Activated T-helper 2 cell treated with anti-CD3 and anti-CD28 coated beads, Interferon-gamma antibody, Interleukin-2, Interleukin-4, amounts not matched to agents 10 μg/mL and 5 μg/mL and 100 μg/mL, durations not matched to agents 14 hours and 24 hours and 36 hours (primary cell): ENCODE measurements at places on chromosomes 5 and 9.

GRCh38 chr5:155029240-155029639, 15.7 kb downstream of the KIF4B start:
- no peak for DNase-seq

DNA sequence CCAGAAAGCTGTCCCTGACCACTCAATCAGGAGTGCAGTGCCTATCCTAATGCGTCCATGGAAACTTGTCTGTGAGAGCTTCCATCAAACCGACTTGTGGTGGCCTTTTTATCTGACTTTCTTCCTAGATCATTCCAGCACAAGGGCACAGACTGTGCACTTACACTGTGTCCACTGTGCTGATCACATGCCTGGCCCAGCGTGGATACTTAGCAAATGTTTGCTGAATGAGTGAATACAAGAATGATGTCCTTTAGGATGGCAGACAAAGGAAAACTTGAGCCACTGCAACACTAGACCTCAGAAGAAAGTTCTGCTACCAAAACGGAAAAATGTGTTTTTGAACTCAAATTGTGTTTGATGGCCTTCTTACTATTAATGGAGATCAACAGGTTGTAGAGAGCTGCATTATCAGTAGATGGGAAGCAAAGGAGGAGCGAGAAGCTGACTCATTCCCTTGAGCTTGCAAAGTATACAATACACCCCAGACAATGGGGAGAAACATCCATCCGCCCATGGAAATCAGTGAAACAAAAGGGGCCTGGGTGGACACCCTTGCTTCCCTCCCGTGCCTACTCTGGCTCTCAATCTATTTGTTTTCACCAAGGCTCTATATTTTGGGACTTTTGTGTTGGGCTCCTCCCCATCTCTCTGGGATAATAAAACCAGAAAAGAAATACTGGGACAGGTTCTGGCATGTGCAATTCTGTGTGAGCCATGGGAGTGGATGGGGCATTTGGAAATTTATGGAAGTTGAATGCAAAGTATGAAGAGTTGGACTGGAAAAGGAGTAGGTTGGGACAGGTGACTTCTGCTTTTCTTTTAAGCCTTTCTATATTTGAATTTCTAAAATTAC, 76.2 kb upstream of the ZFAND5 start:
- DNase-seq: no peak

GRCh38 chr9:118896324-118897000, 472.8 kb downstream of the BRINP1 start:
- no peak for DNase-seq

DNA sequence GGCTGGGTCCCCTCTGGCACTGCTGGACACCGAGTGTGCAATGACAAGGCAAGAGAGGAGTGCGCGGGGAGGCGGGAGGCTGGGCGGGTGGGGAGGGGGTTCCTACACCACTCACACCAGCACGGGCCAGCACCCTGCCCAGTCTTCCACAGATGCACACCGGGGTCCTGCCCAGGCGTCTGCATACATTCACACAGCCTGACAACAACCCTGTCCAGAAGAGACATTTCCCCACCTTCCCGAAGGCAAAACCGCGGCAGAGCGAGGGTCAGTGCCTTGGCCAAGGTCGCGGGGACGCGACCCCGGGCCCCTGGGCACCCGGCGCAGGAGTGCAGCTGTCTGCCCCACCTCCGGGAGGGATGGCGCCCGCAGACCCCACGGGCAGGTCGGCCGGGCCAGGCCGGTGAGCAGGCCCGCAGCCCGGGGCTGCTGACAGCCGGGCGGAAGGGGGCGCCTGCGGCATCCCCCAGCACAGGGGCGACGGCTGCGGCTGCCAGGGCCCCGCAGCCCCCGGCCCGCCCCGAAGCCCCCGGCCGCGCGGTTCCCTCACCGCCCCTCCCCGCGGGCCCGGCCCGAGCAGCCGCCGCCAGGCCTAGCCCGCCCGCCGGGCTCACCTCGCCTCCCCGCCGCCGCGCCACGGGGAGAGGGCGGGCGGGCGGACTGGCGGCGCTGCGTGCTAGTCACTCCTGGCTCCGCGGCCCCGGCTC, 496 bp downstream of the MAPK9 start:
- DNase-seq: no peak

DNA sequence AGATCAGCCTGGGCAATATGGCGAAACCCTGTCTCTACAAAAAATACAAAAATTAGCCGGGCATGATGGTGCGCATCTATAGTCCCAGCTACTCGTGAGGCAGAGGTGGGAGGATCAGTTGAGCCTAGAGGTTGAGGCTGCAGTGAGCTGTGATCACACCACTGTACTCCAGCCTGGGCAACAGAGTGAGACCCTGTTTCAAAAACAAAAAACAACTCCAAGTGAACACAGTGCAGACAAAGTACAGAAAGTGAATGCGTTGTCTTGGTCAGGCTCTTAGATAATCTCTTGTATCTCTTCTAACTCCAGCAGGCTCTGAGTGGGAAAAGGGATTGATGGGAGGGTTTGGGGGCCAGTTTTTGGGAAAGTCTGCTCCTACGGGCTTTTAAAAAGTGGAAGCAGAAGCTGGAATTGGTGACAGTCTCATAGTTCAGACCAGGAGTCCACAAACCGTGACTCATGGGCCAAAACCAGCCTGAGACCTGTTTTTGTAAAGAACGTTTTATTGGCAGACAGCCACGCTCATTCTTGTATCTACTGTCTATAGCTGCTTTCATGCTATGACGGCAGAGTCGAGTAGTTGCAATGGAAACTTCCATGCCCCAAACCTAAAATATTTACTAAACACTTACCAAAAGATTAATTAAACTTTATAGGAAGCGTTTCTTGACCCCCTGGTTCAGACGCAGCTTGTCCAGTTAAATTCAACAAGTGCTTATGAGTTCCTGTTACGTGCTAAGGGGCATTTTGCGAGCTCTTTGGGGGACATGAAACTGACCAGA, 32.9 kb downstream of the NDST1 start:
- no peak for DNase-seq

- no peak for DNase-seq
Measured at GRCh38 chr9:13557746-13558145, 278.3 kb upstream of the MPDZ start.

DNA sequence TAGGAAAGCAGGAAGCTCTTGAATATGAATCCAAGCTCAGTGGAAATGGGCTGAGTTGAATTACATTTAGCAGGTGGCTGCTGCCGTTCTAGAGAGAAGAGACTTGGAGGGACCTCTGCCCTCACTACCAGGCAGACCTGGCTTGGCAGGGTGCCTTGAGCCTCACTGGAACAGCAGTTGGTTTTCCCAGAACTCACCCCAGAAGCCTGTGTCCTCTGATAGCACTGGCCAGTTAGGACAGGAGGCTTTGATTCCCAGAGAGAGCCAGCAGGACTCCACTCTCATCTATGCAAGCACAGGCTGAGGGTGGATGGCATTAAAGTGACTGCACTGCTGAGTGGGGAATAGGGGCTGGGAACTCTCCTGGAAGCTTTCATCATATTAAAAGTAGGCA, 54.8 kb downstream of the PWWP2A start:
- DNase-seq: no peak
